Spleen (tissue), 13 donors: ENCODE measurements at places on chromosomes 7 and 10. TPM values are rescaled to one million over a fixed set of nuclear protein-coding genes. Genes with fewer than 3 reads are reported as not detected.
A peak's percentile ranks its signal among the peaks of the same experiment; 100 is the strongest.

- DNase-seq: peak; percentile 63
Observed at GRCh38 chr10:130757821-130758489, 553.6 kb downstream of the TCERG1L start.

DNA sequence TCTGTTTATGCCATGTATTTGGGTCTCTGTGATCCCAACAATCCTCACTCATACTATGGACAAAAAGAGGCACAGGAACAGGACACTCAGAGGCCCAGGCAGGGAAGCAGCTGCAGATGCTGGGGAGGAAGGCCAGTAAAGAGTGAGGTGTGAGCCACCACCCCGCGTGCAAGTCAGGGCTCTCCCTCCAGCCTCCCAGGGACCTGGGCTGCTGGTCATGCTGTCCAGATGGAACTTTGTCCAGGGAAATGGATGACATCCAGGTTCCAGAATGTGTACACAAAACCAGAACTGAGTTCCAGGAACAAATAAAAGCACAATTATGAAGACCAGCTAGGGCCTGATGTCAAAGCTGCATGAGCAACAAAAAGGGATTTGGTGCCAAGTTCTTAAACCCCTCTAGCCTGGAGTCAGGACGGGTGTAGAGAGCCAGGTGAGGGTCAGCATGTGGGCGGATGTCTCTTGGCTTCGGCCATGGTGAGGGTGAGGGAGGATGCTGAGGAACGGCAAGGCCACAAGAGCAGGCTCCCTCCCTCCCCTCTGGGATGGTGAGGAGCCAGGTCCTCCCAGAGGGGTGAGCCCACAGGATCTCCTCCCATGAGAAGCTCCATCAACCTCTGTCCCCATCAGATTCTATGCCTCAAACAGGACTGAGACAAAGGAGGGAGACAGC lies 739.7 kb downstream of the PARD3 start:
- DNase-seq: peak; percentile 18

GRCh38 chr10:84510121-84510520 lies 181.7 kb downstream of the CCSER2 start:
- no peak for DNase-seq

GRCh38 chr10:106866244-106866845 lies 298.2 kb downstream of the SORCS1 start:
- DNase-seq: no peak

DNA sequence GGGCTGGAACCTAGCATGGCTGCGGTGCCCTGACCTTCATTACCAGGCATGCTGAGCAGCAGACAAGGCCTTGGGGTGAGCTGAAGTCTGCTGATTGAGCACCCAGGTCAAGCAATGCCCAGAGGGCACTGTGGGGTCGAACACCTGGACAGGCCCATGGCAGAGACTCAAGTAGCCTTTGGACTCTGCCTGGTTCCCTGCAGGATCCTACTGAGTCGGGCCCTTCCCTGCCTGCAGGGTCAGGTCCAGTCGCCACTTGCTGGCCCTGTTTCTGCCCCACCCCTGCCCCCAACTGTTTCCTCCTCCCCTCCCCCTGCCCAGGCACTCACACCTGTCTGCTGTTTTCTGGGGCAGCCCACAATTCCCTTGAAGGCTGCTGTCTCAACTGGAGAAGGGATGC lies 483.2 kb upstream of the MKI67 start:
- DNase-seq: no peak

GRCh38 chr10:73898730-73899410 lies 12.1 kb upstream of the PLAU start:
- no peak for DNase-seq

FAM131B gene
- 0.37 TPM for total RNA-seq

ADRB1 gene
- 4.8 TPM for total RNA-seq

DNA sequence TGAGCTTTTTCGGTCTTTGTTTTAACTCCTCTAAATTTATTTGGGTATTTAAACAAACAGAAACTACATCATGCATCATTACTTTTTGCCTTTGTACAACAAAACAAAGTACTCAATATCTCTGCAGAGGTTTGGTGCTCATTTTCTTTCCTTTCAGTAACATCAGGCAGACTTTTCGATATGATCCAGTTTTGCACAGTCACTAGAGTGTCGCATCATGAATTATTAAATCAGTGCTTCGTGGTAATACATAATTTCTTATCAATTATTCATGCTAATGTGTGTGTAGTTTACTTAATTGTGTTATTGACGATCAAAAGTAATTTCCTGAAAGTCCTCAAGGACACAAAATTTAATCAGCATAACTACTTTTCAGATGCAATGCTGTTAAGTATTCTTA lies 31.8 kb downstream of the DRGX start:
- no peak for DNase-seq

DNA sequence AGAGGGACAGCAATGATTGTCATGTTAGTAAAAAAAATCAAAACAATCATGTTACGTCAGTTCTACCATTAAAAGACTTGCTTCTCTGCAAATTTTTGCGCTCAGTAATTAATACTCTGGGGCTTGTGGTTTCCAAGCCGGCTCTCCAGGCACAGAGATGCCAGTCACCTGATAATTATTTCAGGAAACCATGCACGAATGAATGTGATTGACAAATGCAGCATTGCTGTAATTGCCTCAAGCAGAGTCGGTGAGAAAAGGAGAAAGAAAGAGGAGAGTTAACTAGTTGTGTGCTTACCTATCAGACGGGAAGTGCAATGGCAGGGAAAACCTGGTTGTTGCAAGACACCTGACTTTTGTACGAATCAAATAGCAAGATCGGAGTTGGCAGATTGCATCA lies 609.8 kb upstream of the MKI67 start:
- no peak for DNase-seq

GRCh38 chr10:43998021-43998809 lies 349.5 kb upstream of the ZNF32 start:
- DNase-seq: no peak

- DNase-seq: no peak
Observed at GRCh38 chr7:47128700-47129099, 453.2 kb downstream of the TNS3 start.

STRIP2 gene
- 2.2 TPM for total RNA-seq

- DNase-seq: no peak
Observed at GRCh38 chr7:41503438-41503837, 199.5 kb downstream of the INHBA start.

WDFY4 gene
- 88.6 TPM for total RNA-seq

GRCh38 chr10:114956466-114956865 lies 18.5 kb downstream of the TRUB1 start:
- no peak for DNase-seq

- no peak for DNase-seq
Observed at GRCh38 chr7:26087321-26088091, 64.5 kb upstream of the NFE2L3 start.

DNA sequence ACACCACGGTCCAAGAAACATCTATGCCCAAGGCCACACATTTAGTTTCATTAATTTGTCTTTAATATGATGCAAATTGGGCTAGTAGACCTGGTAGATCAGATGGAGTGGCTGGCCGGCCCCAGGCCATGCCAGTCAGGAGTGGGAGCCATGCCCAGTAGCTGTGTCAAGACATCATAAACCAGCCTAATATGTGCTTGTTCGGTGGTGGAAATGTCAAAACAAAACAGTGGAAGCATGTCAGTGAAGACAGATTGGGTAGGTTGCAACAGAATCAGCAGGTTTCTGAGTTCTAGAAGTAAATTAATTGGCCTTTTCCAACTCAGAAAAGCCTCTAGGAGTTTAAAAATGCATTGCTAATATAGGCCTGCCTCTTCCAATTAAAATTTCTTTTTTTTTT lies 124.7 kb downstream of the NRP1 start:
- no peak for DNase-seq

DNA sequence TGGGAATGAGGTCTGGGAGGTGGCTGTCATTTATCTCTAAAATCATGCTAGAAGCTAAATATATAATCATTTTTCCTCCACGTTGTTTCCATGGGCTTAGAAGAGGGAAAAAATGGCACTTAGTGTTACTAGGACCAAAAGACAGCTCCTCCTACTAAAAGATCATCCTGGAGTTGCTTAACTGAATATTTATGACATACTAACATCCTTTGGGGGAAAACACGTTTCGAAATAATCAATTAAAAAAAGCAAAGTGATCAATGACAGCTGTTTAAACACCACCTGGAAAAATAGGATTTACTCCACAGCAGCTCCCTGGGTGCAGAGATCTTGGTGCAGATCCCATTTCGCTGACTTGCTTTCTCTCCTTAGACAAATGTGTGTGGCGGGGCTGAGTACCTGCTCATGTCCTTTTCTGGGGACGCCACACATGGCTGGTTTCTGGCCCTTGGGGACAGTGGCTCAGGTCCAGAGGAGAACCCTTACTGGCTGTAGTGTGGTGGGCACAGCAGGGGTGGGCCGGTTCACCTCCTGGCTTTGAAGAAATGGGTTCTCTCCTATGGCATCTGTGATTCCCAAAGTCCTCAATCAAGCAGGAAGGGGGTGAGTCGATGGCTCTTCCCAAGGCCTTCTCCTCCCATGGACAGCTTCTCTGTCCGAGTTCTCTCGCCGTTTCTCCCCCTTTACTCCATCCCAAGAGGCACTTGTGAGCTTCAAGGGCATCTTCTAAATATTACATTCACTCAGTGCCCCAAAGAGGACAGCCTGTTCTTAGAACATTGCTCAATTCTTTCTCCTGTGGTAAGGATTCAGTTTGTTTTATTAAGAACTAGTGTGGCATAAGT lies 156.4 kb upstream of the KLF14 start:
- no peak for DNase-seq

DNA sequence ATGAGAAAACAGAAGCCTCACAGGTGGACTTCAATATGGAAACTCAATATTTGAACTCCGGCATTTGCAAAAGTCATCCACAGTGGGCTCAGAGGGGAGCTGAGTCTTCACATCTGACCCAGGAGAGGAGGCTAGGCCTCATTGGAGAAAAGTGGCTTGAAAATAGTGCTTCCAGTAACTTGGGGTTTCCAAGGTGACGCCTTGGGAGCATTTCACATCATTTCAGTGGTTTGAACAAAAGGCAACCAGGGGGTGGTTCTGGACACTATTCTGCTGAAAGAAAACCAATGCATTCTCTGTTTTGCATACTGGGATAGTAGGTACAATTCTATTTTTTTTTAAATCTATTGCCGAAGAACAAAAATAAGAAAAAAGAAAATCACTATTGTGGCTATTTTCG lies 599.2 kb upstream of the POM121L12 start:
- DNase-seq: no peak

ORC5 gene
- 12.1 TPM for total RNA-seq

DNA sequence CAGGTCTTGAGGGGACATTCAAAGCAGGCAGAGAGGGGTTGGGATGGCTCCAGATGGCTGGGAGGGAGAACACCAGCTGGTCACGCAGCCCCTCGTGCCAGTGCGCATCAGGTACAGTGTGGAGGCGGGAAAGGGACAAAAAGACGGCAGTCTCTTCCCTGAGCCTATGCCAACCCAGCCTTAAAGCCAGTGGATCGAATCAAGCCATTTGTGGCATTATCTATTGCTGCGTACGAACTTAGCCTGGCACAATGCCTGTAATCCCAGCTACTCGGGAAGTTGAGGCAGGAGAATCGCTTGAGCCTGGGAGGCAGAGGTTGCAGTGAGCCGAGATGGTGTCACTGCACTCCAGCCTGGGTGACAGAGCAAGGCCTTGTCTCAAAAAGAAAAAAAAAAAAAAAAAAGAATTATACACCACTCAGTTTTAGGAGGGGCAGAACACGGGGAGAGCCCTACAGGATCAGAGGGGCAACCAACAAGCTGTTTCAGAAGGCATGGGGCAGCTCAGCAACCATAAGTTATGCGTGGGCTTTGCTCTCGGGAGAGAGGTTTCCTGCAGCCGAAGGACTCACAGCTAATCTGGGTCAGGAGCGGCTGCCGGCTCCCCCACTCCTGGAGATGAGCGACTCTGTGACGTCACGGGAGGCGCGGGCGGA lies 356 bp upstream of the NDUFB2 start:
- peak; percentile 73 for DNase-seq

DNA sequence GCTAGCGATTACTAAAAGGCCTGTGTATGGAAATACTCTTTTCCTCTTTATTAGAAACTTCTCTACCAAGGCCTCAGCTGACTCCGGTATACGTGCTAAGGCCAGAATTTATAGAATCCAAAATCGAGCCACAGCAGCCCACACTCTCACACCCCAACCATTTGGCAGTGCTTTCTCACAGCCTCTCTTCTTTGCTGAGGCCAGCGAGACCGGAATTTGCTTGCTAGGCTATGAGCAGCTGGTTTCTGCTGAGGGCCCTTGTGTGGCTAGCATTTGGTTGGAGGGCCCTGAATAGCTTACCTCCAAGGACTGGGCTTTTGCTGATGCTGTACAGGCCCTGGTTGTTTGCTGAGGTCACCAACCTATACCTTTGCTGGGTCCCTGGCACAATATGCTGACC lies 46.1 kb downstream of the ITGB8 start:
- no peak for DNase-seq

GPR15LG gene
- not detected for total RNA-seq

RNF32 gene
- 0.34 TPM for total RNA-seq

GRCh38 chr10:3006093-3006492 lies 61.3 kb upstream of the PFKP start:
- no peak for DNase-seq

GRCh38 chr7:121480566-121481335 lies 84.6 kb upstream of the FAM3C start:
- DNase-seq: no peak

EIF5AL1 gene
- total RNA-seq: 0.11 TPM

DNA sequence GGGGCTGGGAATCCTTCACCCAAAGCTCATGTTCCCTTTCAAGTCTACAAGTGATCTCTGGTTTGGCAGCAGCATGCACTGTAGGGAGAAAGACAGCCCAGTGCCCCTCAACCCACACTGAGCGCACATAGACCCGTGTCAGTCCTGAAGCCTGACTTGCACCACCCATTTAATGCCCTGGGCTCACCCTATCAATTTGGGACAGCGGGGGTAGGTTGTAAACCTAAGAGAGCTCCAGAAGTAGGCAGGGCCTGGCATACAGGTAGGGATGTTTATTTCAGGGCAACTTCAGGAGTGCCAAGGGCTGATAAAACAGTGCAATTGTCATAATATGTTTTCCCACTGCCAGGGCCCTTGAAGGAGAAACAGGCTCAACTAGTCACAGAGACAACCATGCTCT lies 3.5 kb upstream of the ATP6V0E2 start:
- DNase-seq: no peak

GRCh38 chr7:94997547-94997946 lies 90.2 kb downstream of the PPP1R9A start:
- DNase-seq: no peak

DNA sequence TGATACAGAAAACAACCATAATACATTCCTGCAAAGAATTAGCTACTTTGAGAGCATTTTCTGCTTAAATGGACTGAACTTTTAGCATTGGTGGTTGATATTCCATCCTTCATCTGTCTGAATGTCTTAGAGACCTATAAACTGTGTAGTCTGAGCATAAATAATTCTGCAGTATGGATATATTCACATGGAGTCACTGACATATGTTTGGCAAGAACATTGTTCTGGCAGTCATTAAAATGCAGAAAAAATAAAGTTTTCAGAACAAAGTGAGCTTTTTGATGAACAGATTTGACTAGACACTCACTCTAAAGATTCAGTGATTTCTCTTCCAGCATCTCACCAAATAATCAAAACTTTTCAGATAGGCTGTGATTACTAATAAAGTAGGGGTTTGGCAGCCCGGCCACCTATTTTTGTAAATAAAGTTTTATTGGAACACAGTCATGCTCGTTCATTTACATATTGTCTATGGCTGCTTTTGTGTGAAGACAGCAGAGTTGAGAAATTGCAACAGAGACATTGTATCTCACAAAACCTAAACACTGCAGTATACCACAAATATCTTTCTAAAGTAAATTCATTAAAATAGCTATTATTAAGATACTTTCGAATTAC lies 44.1 kb upstream of the RAPGEF5 start:
- DNase-seq: no peak
